ENCODE measurements at places on chromosomes 2 and 18.

- DNase-seq, result peak; percentile 82
Measured at GRCh38 chr2:170770606-170771420, 635 bp downstream of the ERICH2 start.

DNA sequence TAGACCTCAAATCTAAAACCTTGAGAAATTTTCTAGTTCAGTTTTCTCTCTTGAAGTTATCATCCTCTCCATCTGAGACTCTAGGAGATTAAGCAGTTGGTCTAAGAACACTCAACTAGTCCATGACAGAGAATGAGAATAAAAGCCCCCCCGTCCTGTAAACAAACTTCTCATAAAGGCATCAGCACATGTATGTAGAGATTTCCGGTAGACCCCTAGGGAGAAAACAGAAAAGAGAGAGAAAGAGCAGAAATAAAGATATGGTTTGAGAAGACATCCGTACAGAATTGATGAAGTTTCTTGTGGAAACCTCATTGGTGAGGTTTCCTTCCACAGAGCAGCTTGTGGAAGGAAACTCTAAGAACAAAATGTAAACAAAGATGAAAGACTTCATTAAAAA is 3.2 kb upstream of the GPR155 start:
- DNase-seq, result no peak

DNA sequence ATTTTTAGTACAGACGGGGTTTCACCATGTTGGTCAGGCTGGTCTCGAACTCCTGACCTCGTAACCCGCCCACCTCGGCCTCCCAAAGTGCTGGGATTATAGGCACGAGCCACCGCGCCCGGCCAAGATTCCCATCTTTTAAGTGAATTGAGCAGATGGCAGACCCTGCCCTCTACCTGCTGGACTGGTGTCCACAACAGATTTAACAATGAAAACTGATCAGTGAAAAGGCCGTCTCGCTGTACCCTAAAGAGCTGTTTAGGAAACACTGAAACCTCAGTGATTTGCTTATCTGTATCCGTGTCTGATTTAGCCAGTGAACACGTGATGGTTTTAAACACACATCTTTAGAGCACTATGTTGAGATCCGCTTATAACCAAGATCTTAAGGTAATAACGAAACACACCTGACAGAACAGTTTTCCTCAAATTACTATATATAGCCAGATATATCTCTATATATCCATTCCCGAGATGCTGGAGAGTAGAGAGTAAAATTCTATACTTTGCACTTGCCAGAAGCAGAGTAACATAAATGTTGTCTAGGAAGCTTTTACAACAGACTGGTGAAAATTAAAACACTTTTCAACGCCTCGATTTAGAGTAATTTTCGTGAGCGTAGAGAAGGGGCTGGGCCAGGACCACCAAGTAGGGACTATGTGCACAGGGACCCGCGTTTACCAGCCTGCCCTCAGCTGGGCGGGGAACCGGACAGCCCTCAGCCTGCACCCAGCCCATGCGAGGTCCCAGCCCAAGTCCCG is 594 bp downstream of the FAM161A start:
- DNase-seq, result no peak

- DNase-seq, result peak; percentile 61
Measured at GRCh38 chr2:185291035-185291647, 447.5 kb upstream of the FSIP2 start.

GRCh38 chr2:119864318-119864717 is 104.6 kb downstream of the PTPN4 start:
- no peak for DNase-seq

DNA sequence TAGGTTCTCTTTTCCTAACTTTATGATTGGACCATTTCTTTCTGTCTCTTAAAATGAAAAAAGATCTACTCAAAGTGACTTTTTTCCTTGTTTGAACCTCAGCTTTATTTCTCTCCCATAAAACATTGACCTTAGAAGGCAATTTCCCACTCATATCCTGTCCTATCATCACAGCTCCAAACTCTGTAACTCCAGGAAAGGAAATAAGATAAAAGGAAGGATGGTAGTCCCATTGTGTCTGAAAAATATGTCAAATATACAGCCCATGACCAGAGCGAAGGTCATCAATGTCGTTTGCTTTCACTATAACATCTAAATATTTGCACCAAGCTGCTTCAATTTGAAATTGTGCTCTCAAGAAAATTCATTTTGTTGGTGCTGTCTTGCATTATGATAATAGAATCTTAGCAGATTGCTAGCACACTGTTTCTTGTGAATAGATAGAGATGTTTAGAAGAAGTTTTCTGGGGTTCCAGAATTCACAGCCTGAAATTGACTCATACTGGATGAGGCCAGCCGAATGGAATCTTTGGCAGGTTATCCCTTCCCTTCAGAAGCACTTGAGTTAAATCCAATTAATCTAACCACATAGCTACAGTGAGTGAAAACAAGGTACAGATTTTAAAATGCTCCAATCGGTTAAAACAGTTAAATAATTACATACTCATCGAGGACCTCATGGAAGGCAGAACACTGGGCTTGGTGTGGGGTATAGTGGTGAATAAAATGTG is 95.1 kb downstream of the CRIM1 start:
- DNase-seq, result no peak

GRCh38 chr2:64720535-64721319 is 67.0 kb upstream of the SERTAD2 start:
- DNase-seq, result no peak

GRCh38 chr2:234991793-234992192 is 40.0 kb downstream of the SH3BP4 start:
- no peak for DNase-seq

DNA sequence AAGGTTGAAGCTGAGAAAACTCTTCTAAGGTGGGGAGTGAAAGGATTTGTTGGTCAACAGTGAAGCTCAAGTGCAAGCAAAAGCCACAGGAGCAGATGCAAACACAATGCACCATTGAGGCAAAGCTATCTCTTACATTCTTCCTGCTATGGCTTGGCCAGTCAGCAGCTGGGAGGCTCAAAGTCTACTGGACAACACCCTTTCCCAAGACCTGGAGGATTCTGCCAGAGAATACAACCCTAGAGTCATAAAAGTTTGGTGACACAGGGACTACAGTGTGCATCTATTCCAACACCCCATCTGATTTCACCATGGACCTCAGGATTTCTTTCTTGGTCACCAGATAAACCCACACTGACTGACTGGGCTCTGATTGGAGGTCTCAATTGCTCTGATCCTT is 342.0 kb downstream of the HRH4 start:
- DNase-seq, result no peak

DNA sequence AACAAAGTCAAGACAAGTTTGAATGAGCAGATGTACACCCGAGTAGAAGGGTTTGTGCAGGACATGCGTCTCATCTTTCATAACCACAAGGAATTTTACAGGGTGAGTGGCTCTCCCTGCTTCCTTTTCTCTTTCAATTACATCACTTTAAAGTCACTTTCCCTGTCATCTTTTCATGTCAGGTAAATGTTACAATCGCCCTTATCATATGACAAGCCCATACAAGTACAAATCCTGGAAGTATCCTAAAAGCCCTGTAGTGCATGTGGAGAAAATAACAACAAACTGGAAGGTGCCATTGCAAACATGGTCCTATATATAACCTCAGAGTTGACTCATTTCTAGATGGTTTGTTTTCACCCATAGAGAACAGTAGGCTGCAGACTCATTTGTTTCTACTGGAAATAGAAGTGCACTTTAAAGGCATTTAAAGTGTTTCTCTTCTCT is 126.0 kb downstream of the SP100 start:
- no peak for DNase-seq

DNA sequence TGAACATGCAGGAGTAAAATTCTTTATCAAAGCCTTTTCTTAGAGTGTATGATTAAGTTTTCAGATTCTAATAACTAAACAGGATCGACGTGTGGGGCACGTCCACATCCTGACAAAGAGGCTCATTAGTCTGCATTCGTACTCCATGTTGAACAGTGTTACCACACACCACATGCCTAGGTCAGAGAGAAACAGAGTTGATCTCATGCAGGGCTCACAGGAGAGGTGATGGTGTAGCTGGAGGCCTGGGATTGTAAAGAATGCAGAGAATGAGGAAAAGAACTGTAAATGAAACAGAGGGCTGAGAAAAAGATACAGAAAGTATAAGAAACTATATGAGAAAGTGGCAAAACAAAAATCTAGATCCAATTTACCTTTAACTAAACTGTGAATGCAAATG is 632.5 kb downstream of the BCL11A start:
- DNase-seq, result no peak

GRCh38 chr2:129199501-129199900 is 780.0 kb upstream of the RAB6C start:
- DNase-seq, result no peak

DNA sequence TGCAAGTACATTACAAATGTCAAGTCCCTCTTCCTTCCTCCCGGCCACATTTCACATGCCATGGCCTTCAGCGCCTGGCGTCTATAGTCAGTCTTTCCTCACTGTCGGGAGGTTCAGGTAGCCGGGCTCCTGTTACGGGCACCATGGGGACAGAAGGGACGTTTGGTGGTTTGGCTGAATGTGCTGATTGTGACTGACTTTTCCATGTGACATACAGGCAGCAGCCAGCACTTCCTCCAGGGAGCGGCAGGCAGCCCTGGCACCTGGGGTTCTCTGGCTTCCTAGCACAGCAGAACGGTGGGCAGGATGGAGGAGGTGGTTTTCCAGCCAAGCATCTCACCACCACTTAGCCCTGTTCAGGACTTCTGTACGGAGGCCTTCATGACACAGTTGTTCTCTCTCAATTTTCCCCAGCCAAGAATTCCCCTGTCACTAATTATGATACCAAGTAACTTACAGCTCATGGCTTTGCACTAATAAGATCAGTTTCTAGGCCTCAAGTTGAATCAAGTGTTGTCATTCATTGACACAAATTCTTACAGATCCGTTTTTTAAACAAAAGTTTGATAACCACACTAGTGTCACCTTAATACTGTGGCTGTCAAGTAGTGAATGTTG is 83.9 kb upstream of the REV1 start:
- no peak for DNase-seq

GRCh38 chr2:1140389-1141003 is 189.8 kb downstream of the SNTG2 start:
- DNase-seq, result peak; percentile 16
